ENCODE measurements at places on chromosomes 7 and 10.

GRCh38 chr7:135802697-135803096 lies 54.1 kb upstream of the FAM180A start:
- no peak for DNase-seq

DNA sequence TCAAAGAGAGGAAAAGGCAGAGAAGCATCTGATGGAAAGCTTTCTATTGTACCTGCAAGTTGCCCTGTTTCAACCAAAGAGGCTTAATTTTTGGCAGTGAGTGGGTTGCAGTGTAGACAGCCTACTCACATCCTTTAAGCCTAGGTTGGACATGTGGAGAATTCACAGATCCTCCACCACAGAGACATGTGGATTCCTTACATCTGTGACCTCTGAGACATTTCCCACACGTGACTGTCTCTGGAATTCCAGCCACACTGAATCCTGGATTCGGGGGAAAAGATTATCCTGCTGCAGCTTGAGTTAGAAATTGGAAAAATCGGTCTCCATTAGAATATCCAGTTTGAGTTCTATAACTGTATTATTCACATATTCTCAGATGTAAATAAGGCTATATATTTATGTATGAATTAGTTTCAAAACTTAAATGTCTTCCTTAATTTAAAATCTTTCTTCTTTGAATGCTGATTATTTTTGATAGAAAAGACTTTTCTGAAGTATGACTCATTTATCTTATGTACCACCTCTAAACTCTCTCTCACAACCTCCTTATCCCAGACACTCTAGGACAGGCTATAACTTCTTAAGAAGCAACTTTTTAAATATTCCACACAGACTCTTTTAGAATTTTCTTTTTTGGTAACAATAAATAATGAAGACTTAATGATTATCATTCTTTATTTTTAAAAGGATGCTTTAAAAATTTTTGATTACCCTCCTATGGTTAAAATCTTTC lies 123.3 kb downstream of the TWIST1 start:
- DNase-seq, result no peak

- DNase-seq, result peak; percentile 83
These were observed 9.4 kb upstream of the ANKRD1 start for GRCh38 chr10:90930070-90930837.

DNA sequence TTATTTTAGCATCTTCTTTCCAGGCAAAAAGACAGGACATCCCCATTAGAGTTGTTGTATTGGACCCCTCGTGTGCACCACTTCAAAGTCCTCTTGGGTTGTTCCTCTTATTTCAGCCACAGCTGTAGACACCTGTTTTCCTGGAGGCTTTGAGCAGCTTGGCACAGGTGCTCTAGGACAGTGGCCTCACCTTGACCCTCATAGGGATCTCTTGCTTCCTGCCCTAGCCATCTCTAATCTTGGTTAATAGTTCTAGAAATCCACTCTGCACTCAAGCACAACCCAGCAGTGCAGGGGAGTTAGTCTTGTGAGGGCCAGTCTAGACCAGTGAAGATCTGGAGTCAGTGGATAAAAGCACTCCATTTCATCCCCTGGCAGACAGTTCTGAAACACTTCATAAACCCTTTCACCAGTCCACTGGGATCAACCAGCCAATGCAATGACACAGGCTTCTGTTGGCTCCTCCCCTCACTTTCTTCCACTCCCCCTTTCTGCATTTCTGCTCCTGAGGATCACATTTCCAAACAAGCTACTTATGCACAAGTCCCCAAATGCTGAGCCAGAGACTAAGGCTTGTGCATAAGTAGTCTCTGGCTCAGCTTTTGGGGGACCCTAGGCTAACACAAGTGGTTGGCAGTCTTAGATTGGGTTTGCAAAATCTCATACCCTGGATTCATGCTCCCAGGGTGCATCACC lies 131.5 kb upstream of the LAMB4 start:
- no peak for DNase-seq

GRCh38 chr7:115618676-115619075 lies 411.9 kb downstream of the TFEC start:
- DNase-seq, result no peak

DNA sequence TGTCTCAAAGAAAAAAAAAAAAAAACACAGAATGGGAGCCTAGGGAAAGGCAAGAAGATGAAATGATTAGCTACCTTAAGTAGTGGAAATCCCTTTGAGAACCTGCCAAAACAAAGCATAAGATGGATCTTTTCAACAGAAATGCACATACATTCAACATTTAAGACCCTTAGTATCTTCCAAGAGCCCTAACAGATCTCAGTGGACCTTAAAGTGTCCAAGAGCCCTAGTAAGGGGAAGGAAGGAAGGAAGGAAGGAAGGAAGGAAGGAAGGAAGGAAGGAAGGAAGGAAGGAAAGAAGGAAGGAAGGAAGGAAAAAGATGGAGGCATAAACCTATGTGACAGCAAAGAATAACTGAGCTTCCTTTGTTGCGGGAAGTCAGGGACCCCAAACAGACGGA lies 11.6 kb upstream of the MACROH2A2 start:
- DNase-seq, result no peak

DNA sequence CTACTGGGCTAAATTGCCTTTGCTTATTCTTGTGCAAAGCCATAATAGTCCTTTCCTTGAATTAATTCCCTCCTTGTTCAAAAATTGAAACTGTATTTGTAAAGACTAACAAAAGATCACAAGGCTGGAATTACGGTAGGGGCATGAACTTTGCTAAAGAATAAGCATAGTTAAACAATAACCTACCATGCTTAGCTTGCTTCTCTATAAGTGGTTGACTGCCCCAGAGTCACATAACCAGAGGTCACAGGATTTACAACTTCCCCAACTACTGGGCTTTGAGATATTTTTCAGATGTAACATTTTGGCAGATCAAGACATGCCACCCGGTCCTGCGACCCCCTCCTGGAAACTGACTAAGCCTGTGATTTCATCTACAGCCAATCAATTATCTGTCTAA lies 181.4 kb downstream of the GPAM start:
- no peak for DNase-seq

GRCh38 chr10:132069849-132070182 lies 4.1 kb downstream of the JAKMIP3 start:
- no peak for DNase-seq

- no peak for DNase-seq
These were observed 707.2 kb downstream of the MAGI2 start for GRCh38 chr7:78746301-78746700.

- no peak for DNase-seq
These were observed 347.7 kb upstream of the MKI67 start for GRCh38 chr10:128473911-128474310.

GRCh38 chr10:6068422-6068821 lies 6.3 kb upstream of the IL2RA start:
- DNase-seq, result no peak

- DNase-seq, result no peak
These were observed 8.0 kb upstream of the SMARCD3 start for GRCh38 chr7:151256410-151257045.

All from NCI-H460 (cell line).